ENCODE measurements at places on chromosomes 2 and 18. TPM values are rescaled to one million over a fixed set of nuclear protein-coding genes. Genes with fewer than 3 reads are reported as not detected.

The PIEZO2 gene
- 5.0 TPM for total RNA-seq

DNA sequence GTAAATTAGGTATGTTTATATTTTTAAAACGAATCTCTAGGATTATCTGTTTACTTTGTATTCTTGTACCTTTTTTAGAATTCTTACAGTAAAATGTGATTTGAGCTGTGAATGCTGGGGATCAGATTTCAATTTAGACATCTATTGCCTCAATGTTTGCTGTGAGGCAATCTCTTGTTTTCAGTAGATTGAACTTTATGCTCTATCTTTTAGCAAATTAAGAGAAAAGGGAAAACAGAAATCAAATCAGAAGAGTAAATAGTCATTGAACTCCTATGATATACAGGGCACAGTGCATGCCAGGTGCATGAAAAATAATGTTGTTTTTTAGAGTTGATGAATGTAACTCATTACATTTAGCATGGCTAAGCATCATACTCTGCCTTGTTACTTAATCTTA lies 39.5 kb downstream of the ZC3H6 start:
- no peaks in the 10 kb centered on the region for H3K4me1 ChIP-seq
- no peaks in the 10 kb centered on the region for H3K27me3 ChIP-seq
- no peak overlapping the region for H3K4me3 ChIP-seq
- peaks cover 13% of the 10 kb centered on the region for H3K36me3 ChIP-seq
- no peak overlapping the region for H3K27ac ChIP-seq

The NEU2 gene
- total RNA-seq, result not detected

GRCh38 chr18:2855560-2856350 lies 8.9 kb downstream of the EMILIN2 start:
- no peaks in the 10 kb centered on the region for H3K27me3 ChIP-seq
- DNase-seq, result no peak
- H3K27ac ChIP-seq, result no peak overlapping the region
- H3K36me3 ChIP-seq, result no peaks in the 10 kb centered on the region

- H3K4me1 ChIP-seq, result no peaks in the 10 kb centered on the region
- no peak overlapping the region for H3K4me3 ChIP-seq
- H3K27ac ChIP-seq, result no peak overlapping the region
- no peak for DNase-seq
- no peaks in the 10 kb centered on the region for H3K36me3 ChIP-seq
These were observed 185.3 kb downstream of the EIPR1 start for GRCh38 chr2:3192281-3192818.

DNA sequence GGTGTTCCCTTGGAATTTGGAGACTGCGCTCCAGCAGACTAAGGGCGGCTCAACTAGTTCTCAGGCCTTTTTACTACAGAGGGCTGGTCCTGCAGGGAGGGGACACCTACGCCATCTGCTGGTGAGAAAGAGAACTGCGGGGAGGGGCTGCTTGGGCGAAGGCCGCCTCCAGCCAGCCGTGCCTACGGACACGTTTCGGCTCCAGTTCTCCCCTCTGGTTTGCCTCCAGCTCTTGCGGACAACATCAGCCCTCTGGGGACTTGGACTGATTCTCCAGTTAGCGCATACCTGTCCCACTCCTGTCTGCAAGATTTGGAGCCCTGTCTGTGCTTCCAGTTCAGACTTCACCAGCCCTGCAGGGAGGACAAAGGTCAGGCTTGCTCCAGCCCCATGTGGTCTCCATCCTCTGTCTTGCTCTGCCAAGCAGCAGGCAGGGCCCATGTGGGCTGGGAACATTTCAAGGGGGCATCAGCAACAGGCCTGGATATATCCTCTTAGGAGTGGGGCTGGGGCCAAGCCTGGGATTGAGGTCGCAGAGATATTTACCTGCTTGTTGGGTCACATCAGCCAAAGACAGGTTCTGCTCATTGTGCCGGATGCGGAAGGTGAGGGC lies 10.3 kb downstream of the PTPRN start:
- no peaks in the 10 kb centered on the region for H3K27me3 ChIP-seq
- no peak overlapping the region for H3K4me3 ChIP-seq
- peak; percentile 92 for DNase-seq
- H3K4me1 ChIP-seq, result no peaks in the 10 kb centered on the region

The GPR75 gene
- 25.6 TPM for total RNA-seq

- no peaks in the 10 kb centered on the region for H3K4me1 ChIP-seq
- no peak overlapping the region for H3K27ac ChIP-seq
- no peaks in the 10 kb centered on the region for H3K27me3 ChIP-seq
- no peak overlapping the region for H3K4me3 ChIP-seq
These were observed 274.7 kb downstream of the RNF144A start for GRCh38 chr2:7191932-7192331.

DNA sequence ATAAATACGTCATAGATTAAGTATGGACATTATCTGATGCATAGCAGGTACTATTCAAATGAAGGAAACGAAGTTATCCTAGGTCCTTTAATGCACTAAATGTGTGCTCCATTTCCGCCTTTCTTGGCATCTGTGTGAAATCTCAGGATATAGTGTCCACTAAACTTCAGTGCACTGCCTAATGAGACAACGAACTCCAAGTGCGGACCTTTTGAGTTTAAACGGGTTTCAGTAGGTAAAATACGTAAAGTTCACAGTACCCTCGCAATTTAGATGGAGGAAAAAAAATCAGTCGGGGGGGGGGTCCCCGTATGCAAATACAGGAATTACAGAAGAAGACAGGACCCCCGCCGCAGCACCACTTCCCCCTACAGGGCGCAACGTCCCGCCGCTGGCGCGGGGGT lies 729 bp upstream of the REL start:
- peak overlapping the region; percentile 99 for H3K27ac ChIP-seq
- H3K36me3 ChIP-seq, result no peaks in the 10 kb centered on the region
- H3K27me3 ChIP-seq, result no peaks in the 10 kb centered on the region
- H3K4me3 ChIP-seq, result peak overlapping the region; percentile 66

DNA sequence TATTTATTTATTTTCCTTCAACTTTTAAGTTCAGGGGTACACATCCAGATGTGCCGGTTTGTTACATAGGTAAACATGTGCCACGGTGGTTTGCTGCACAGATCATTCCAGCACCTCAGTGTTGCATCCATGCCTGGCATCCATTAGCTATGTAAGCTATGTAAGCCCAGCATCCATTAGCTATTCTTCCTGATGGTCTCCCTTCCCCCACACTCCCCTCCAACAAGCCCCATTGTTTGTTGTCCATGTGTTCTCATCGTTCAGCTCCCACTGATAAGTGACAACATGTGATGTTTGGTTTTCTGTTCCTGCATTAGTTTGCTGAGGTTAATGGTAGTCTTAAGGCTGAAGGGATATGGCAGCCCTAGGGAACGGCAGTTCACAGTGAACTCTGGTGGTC lies 203.4 kb downstream of the CTNNA2 start:
- no peaks in the 10 kb centered on the region for H3K36me3 ChIP-seq
- no peak overlapping the region for H3K27ac ChIP-seq
- H3K4me1 ChIP-seq, result no peaks in the 10 kb centered on the region
- no peak for DNase-seq
- no peaks in the 10 kb centered on the region for H3K27me3 ChIP-seq

The GPAT2 gene
- 0.53 TPM for total RNA-seq

- H3K27ac ChIP-seq, result peak overlapping the region; percentile 8
- H3K4me1 ChIP-seq, result peaks cover 21% of the 10 kb centered on the region
- DNase-seq, result no peak
- H3K36me3 ChIP-seq, result no peaks in the 10 kb centered on the region
- H3K27me3 ChIP-seq, result no peaks in the 10 kb centered on the region
These were observed 7.0 kb downstream of the CTIF start for GRCh38 chr18:48545757-48546321.

GRCh38 chr2:16773080-16773713 lies 107.6 kb upstream of the CYRIA start:
- no peak for DNase-seq
- H3K27ac ChIP-seq, result no peak overlapping the region
- H3K4me3 ChIP-seq, result no peak overlapping the region
- H3K4me1 ChIP-seq, result no peaks in the 10 kb centered on the region
- H3K27me3 ChIP-seq, result no peaks in the 10 kb centered on the region

GRCh38 chr18:29501952-29502351 lies 1325.0 kb upstream of the CDH2 start:
- H3K27ac ChIP-seq, result no peak overlapping the region
- no peaks in the 10 kb centered on the region for H3K27me3 ChIP-seq
- H3K4me3 ChIP-seq, result no peak overlapping the region
- no peaks in the 10 kb centered on the region for H3K4me1 ChIP-seq
- H3K36me3 ChIP-seq, result no peaks in the 10 kb centered on the region
- no peak for DNase-seq

GRCh38 chr2:54384301-54385203 lies 71.6 kb upstream of the SPTBN1 start:
- H3K27ac ChIP-seq, result no peak overlapping the region
- no peaks in the 10 kb centered on the region for H3K27me3 ChIP-seq
- no peaks in the 10 kb centered on the region for H3K4me1 ChIP-seq
- DNase-seq, result no peak
- H3K4me3 ChIP-seq, result no peak overlapping the region

The CRYBA2 gene
- 9.4 TPM for total RNA-seq

- H3K27ac ChIP-seq, result no peak overlapping the region
- no peaks in the 10 kb centered on the region for H3K27me3 ChIP-seq
- no peaks in the 10 kb centered on the region for H3K4me1 ChIP-seq
- peaks cover 5% of the 10 kb centered on the region for H3K36me3 ChIP-seq
- no peak overlapping the region for H3K4me3 ChIP-seq
These were observed 6.2 kb downstream of the CPS1 start for GRCh38 chr2:210562502-210563080.

The LOXHD1 gene
- total RNA-seq, result not detected

The DUSP2 gene
- total RNA-seq, result 5.6 TPM

The COLEC12 gene
- 0.88 TPM for total RNA-seq

GRCh38 chr2:221833966-221834365 lies 261.9 kb upstream of the EPHA4 start:
- no peak overlapping the region for H3K4me3 ChIP-seq
- no peaks in the 10 kb centered on the region for H3K4me1 ChIP-seq
- H3K27me3 ChIP-seq, result no peaks in the 10 kb centered on the region
- H3K27ac ChIP-seq, result no peak overlapping the region

- DNase-seq, result no peak
- H3K4me1 ChIP-seq, result no peaks in the 10 kb centered on the region
- H3K27ac ChIP-seq, result no peak overlapping the region
These were observed 74.2 kb upstream of the GALNT3 start for GRCh38 chr2:165868211-165868610.

The LOXL3 gene
- 3.1 TPM for total RNA-seq

The CHAC2 gene
- not detected for total RNA-seq

The BCL11A gene
- total RNA-seq, result 35.4 TPM

Measured in Peyer's patch (tissue), 4 donors.